ENCODE measurements at places on chromosomes 11 and 22. TPM values are rescaled to one million over a fixed set of nuclear protein-coding genes. Genes with fewer than 3 reads are reported as not detected.

DNA sequence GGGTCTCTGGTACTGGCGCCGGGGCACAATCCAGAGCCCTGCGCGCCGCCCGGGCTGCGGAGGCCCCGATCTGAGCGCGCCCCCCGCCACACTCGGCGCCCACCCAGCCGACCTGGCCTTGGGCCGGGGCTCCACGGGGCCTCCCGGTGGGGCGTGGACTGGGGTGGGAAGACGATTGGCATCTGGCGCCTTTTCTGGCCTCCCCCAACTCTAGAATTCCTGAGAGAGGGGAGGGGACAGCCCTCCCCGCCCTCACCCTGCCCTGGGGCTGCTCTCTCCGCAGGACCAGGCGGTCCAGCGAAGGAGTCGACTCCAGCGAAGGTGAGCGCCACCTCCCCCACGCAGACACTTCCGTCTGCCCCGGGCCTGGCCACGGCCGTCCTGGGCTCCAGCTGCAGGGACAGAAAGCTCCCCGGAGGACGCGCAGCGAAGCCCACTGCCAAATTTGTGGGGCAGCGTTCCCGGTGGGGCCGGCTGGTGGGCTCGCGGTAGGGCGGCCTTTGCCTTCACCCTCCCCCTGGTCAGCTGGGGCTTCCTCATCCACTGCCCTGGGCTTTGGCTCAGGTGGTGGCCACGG lies 593 bp downstream of the SSH3 start:
- peak overlapping the region; percentile 66 for H3K27ac ChIP-seq
- H3K4me3 ChIP-seq: peak overlapping the region; percentile 60
- no peaks in the 10 kb centered on the region for H3K27me3 ChIP-seq
- no peaks in the 10 kb centered on the region for H3K36me3 ChIP-seq
- no peak for DNase-seq
- peaks cover 20% of the 10 kb centered on the region for H3K4me1 ChIP-seq

The OR5B2 gene
- 0.62 TPM for total RNA-seq

DNA sequence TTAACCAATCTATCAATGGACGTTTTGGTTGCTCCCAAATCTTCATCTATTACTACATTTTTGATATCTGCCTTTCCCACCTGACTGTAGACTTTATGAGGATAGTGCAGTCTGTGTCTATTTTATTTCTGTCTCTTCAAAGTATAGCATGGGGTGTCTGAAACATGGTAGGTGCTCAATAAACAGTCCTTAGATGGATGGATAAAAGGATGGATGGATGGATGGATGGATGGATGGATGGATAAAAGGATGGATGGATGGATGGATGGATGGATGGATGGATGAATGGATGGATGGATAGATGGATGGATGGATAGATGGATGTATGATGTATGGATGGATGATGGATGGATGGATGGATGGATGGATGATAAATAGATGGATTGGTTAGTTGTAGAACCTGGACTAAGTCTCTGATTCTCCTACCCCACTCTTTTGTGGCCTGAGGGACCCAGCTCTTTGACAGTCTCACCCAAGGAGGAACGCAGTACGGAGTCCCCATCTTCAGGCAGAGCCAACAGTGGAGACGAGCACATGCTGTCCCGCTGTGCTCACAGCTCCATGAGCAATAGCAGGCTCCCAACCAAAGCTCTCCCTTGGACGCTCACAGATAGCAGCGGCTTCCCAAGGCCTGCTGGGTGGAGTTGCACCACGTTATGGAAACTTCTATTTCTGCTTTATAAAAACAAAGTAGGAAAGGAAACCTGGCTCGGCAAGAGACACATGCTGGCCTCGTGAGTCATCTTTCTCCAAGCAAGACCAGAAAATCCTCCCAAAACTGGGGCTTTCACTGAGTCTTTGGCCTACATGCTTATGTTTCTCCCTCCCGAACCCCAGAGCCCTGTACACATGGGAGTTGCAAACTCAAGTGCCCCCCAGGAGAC lies 448.0 kb downstream of the MIAT start:
- no peaks in the 10 kb centered on the region for H3K27me3 ChIP-seq
- H3K4me1 ChIP-seq: peaks cover 38% of the 10 kb centered on the region
- H3K4me3 ChIP-seq: no peak overlapping the region
- DNase-seq: peak; percentile 87

DNA sequence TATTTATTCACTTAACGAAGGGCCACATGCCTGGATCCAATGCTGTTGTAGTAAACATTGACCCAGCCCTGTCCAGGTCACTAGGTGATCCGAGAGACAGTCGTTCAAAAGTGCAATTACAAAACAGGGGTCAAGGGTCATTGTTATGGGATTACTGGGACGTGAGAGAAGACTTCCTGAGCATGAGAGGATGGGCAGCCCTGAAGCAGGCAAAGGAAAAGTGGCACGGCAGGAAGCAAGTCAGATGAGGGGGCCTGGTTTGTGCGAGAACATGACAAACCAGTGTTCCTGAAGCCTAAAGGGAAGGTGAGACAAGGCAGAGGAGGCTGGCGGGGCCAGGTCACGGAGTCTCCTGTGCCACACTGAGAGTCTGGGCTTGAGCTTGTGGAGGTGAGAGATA lies 15.8 kb upstream of the MMP20 start:
- no peaks in the 10 kb centered on the region for H3K4me1 ChIP-seq
- no peaks in the 10 kb centered on the region for H3K27me3 ChIP-seq
- H3K4me3 ChIP-seq: no peak overlapping the region

The CDC45 gene
- total RNA-seq: 43.7 TPM

GRCh38 chr11:3747704-3748103 lies 49.6 kb downstream of the NUP98 start:
- no peaks in the 10 kb centered on the region for H3K36me3 ChIP-seq
- no peaks in the 10 kb centered on the region for H3K4me1 ChIP-seq

The FAM118B gene
- total RNA-seq: 36.3 TPM

DNA sequence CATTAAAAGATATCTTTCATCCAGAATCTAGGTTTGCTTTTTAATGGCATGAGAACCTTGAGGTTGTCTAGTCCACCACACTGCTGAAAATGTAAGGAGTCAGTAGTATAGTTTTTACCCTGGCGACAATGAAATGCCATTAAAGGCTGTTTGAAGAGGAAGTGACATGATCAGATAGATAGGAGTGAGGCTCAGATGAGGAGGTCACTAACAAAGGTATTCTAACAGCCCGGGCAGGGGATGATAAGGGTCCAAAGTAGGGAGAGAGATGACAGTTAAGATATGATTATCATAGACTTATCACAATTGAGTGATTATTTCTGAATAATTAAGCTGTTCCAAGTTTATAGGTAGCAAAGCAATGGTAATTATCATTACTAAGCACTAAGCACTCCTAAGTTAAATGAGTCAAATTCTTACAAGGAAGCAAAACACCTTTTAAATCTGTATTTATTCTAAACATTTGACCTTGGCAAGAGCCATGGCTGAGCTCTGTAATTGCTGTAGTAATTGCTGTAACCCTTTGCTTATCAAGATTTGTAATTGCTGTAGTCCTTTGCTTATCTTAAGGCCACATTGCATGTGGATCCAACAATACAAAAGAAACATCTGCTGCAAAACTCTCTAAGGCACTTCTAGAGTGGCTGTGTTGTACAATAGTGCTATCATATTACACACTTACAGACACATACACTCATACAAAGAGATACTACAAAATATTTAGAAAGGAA lies 92.6 kb downstream of the ENTHD1 start:
- H3K27ac ChIP-seq: no peak overlapping the region
- H3K36me3 ChIP-seq: no peaks in the 10 kb centered on the region
- H3K4me3 ChIP-seq: no peak overlapping the region
- no peaks in the 10 kb centered on the region for H3K27me3 ChIP-seq
- no peaks in the 10 kb centered on the region for H3K4me1 ChIP-seq

DNA sequence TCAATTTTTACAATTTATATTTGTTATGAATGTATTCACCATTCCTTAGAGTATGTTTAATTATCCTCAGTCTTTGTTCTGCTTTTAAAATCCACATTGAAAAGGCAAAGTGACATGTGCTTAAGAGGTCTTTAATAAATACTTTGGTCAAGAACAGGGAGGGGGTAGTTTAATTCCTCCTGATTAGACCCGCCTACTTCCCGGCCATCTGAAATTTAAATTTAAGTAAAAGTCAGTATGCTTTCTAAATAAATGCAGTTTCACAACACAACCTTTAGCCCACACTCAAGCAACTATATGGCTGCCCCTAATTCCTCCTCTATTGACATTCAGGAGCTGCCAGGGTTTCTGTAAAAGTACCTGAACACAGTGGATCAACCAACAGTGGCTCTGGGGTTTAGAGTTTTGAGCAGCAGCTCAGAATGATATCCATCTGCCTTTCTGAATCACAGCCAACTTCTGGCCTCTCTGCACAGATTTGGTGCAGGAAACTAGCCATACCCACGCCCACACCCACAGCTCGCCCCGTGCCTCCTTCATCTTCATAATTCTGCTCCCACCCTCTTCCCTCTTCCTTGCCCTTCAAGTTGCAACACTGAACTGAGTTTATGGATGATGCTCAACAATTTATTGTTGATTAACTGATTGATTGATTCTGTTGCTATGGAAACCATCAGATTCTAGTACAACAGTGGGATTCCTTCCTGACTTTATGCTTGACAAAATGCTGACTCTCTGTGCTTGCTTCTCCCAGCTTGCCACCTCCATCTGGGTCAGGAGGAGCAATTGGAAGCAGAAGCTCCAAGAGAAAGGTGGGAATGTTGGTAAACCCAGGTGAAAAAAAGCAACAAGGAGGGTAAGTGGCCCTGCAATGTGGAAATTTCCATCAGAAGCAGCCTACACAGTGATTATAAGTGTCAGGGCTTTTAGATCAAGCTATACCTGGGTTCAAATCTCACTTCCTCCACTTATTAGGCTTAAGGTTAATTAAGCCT lies 70.8 kb downstream of the PANX1 start:
- H3K27ac ChIP-seq: no peak overlapping the region
- no peak for DNase-seq
- no peaks in the 10 kb centered on the region for H3K27me3 ChIP-seq
- no peaks in the 10 kb centered on the region for H3K36me3 ChIP-seq
- H3K4me3 ChIP-seq: no peak overlapping the region

DNA sequence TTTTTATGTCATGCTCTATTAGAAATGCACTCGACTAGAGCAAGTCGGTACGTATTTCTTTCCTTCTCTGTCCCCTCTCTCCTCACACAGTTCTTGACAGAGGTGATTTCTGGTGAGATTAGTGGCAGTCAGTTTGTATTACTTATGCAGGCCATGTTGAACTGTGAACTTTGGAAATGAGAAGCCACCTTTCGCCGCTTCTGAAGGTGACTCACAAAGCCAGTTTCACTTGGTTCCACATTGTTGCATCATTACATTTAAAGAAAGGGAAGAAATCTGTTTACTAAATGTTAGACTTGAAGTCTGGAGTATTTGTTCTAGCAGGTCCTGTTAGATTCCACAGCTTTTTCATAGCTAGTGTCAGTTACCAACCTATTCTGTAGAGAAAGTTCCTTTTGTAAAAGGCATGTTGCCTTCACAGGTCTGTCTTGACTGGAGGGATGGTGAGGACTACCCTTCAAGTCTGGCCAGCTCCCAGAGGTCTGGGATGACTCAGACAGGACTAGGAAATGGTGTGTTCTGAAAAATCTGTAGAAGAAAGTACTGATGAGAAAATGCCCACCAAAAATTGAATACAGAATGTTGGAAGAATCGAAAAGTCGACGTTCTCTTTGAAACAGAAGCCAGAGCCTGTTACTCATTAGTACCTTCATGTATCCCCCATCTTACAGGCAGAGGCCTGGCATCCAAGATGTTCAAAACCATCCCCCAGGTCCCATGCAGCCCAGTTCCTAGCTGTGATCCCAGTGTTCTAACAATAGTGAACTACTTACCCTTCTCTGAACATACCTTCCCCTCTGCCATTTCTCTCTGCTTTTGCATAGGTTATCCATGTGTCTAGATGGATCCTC lies 181.4 kb downstream of the DBX1 start:
- H3K36me3 ChIP-seq: no peaks in the 10 kb centered on the region
- peaks cover 3% of the 10 kb centered on the region for H3K4me1 ChIP-seq
- no peaks in the 10 kb centered on the region for H3K27me3 ChIP-seq
- DNase-seq: no peak
- no peak overlapping the region for H3K4me3 ChIP-seq

DNA sequence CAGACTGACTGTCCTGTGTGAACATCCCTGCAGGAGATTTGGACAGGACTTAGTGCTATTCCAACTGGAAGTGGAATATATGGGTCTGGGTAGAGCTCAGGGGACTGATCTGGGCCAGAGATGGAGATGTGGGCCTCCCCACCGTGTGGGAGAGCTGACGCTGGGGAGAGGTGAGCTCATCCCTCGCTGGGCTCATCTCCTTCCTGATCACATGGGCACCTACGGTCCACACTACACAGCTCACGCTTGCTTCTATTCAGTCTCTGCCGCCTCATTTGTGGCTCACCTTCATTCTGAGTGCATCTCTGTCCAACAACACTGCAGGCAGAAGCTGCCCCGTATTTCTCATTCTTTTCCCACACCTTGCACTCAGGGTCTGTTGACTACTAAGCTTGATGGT lies 16.6 kb upstream of the RAB1B start:
- DNase-seq: no peak
- H3K27me3 ChIP-seq: no peaks in the 10 kb centered on the region
- no peak overlapping the region for H3K27ac ChIP-seq
- no peak overlapping the region for H3K4me3 ChIP-seq

DNA sequence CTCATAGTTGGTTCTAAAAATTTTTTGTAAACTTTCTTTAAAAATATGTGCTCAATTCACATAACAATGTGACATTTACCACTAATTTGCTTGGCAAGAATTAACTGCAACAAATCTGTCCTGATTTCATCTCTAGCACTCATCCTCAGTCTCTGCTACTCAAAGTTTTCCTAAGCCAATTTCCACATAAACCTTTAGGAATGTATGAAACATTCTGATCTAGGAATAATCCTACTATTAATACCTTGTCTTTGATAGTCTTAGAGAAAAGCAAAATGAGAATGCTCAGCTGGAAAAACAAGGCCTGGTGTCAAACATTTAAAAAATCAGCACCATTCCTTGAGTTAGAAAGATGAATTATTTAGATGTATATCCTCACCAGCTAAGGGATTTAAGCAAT lies 114.3 kb downstream of the CD44 start:
- no peaks in the 10 kb centered on the region for H3K4me1 ChIP-seq
- no peak overlapping the region for H3K4me3 ChIP-seq
- H3K36me3 ChIP-seq: no peaks in the 10 kb centered on the region
- no peak for DNase-seq
- no peaks in the 10 kb centered on the region for H3K27me3 ChIP-seq

- H3K4me1 ChIP-seq: no peaks in the 10 kb centered on the region
- no peak overlapping the region for H3K27ac ChIP-seq
- no peaks in the 10 kb centered on the region for H3K27me3 ChIP-seq
- DNase-seq: no peak
- H3K36me3 ChIP-seq: no peaks in the 10 kb centered on the region
These were observed 43.5 kb downstream of the CD44 start for GRCh38 chr11:35182317-35182939.

Data from testis (tissue), 5 donors.